ENCODE measurements at places on chromosomes 3 and 15.

- DNase-seq, result no peak
Observed at GRCh38 chr15:74937272-74937589, 642 bp downstream of the COX5A start.

- no peak for DNase-seq
Observed at GRCh38 chr3:135432402-135432801, 533.1 kb upstream of the PPP2R3A start.

DNA sequence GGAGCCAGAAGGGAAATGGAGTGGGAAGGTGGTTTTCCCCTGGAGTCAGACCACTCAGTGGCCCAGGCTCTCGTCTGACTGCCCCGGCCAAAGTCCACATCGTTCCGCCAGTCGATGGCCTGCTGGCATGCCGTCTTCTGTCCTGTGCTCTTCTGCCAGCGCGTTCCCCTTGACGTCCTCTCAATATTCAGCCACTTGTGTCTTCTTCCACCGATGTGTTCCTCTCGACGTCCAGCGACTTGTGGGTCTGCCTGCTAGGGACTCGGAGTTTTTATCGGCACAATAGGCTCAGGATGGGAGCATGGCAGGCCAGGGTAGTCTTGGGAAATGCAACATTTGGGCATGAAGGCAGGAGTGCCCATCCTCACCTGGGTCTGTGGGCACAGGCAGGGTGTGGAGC, 542.5 kb upstream of the LMCD1 start:
- DNase-seq, result no peak

- no peak for DNase-seq
Observed at GRCh38 chr3:136078421-136079364, 113.2 kb downstream of the PPP2R3A start.

DNA sequence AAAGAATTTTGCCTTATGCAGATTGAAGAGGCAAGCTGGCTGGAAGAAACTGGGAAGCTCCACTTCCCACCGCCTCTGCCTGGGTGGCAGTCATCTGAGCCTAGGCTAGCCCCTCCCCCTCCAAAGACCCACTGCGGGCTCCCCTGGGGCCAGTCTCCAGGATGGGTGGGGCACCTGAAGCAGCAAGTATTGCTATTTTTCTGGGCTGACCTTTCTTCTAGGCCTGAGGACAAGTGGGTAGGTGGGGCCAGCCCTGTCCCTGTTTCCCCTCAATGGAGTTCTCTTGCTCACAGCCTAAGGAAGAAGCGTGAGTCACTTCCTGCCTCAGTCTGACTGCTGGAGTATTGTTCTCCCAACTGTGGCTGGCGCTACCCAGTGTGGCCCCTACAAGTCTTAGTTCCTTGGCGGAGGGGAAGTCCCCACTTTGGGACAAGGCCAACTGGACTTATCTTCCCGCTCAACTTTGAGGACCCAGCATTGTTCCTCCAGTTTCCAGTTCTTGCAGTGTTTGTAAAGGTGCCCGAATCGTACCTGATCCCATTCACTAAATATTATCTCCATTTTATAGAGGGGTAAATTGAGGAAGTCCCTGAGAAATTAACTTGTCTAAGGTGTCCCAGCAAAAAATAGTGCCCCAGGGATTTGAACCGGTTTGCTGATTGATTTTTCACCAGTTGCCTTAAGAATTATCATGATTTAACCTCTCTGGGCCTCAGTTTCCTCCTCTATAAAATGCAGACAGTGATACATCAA, 1.4 kb downstream of the FURIN start:
- DNase-seq, result no peak

DNA sequence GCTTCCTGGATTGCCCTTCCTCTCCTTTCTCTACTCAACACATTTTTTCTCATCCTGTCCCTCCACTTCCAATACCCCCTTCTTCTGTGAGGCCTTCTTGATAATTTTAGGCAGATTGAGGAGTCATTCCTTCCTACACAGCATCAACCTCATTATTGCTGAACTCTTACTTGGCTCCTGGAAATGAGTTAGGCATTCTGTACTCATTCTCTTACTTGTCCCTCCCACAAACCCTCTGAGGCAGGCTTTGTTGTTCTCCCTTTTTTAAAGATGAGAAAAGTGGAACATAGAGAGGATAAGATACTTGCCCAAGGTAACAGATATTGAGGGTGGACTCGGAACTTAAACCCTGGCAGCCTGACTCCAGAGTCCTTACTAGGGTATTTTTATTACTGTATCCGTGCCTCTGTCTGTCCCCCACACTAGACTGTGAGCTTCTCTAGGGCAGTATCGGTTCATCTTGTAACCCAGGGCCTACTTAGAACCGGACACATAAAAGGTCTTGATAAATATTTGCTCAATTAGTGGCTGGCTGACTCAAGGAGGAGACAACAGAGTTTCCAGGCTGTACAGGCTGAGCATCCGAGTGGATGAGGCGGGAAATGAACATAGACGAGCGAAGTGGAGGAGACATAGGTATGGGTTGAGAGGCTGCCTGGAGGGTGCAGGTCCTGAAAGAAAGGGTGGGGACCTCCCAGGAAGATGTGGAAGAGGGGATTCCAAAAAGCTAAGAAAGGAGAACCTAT, 148.7 kb upstream of the ATP2B2 start:
- no peak for DNase-seq

- DNase-seq, result no peak
Observed at GRCh38 chr3:46277476-46277875, 35.2 kb downstream of the CCR3 start.

DNA sequence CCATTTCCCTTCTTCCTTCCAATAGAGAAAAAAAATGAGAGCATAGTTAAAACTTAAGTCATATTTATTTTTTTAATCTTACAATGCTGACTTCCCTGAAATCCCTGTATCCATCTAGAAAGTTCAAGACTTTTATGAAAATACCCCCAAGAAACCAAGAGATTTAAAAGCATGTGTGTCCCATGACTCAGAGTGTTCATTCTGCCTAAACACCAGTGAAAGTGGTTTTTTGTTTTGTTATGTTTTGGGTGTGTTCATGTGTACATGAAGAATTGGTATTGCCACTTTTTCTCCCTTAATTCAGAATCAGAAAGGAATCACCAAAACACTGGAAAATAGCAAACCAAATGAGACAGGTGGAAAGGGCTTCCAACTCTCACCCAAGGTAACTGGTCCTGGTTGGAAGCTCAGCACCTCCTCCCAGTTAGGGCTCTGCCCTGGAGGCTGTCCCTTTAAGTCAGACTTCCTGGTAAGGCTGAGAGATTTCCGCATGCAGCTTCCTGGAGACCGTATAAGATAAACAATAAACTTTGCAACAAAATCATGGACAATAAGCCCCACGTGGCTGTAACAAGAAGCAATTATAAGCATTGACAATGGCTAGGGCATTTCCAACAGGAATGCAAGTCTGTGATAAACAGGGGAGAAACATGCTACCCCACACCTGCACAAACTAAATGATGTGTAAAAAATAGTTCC, 121.9 kb upstream of the ARHGEF3 start:
- DNase-seq, result no peak

DNA sequence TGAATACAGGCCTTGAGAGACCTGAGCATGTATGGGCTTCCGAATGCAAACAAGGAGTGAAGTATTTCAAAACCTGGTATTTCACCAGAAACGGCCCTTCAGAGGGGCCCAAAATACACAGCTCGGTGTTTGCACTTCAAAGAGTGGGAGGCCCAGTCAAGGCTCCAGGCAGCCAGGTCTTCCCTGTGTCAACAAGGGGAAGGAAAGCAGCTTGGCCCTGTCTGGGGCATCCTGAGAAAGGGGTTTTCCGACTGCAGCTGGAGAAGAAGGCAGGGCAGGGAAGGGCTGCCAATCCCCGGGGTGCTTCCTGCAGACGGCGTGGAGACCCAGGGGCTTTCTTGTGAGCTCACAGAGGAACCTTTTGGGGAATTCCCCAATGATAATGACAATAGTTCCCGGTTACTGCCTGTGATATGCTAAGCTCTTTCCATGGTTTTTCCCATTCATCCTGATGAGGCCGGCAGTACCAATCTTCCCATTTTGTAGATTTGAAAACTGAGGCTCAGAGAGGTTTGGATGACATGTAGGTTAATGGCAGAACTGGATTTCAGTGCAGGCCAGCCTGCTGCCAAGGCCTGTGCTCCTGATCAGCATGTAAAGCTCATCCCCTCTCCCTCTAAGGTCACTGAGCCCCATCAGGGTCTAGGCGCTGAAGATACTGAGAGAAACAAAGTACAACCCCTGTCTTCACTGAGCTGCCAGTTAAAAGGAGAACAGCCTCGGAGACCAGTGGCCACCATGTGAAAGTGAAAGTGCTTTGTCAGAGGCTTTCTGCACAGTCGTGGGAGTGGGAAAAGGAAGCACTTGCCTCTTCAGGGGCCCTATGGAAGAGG, 43.0 kb upstream of the TLE3 start:
- DNase-seq, result no peak

DNA sequence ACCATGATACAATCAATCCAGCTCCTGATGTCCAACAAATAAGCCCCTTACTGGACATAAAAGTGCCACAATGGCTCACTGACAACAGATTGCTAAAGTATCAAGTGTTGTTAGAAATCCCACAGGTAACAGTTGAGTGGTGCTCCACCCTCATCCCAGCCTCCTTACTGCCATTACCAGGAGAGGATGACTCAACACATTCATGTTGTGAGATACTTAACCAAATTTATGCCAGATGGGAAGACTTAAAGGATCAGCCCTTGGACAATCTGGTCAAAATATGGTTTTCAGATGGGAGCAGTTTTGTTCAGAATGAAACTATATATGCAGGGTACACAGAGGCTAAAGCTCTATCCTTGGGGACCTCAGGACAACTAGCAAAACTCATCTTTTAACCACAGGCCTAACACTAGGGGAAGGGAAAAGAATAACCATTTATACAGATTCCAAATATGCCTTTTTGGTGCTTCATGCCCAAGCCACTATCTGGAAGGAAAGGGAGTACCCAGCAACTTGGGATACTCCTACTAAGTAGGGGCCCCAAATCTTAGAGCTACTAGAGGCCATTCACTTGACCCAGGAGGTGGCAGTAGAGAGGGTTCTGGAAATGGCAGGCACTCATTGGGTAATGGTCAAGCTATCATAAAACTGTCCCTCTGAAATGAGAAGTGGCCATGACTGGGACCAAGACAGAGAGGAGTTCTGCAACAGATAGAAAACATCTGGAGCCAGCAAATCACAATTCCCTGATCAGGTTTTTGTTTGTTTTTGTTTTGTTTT, 6.9 kb upstream of the ZNF662 start:
- DNase-seq, result no peak

DNA sequence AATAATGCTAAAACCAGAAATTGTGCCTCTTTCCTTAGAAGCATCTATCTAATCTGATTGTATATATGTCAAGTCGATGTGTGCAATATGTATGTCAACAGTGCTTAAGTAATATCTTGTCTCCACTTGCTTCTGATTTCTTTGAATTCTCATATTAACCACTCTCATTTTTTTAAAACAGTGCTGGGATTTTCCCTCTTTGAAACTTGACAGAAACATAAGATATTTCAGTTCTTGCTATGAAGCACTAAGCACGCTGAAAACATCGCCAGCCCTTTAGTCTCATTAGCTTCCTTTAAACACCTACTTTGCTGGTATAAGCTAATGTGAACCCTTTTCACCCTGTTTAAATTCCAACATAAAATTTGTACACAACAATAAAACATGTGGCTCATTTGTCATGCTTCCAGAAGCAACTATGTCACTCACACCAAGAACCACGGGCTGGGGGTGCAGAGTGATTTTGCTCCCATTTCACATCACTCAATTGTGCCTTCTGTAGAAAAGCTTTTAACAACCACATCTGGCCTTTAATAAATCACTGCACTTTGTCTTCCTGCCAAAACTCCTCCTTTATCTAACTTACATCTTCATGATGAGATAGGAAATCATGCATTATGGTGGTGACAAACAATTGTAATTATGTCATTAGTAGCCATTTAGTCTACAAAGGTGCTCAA, 185.2 kb downstream of the FOXP1 start:
- no peak for DNase-seq

DNA sequence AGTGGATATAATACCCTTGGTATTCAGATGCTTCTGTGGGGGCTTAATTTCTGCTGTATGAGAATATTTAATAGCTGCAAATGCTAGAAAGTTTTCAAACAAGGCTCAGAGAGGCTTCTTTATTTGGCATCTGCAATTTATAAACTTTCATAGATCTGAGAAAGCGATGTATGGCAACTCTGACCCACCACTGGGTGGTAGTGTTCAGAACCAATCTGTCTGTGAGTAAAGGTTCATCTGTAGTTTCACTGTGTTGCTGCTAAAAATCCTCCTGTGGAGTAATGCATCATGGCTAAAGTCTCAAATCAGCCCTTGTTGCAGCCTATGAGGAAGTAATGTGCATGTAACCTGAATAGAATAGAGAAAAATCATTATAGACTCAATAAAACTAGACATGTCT, 47.4 kb downstream of the CLSTN2 start:
- DNase-seq, result no peak

GRCh38 chr3:47910777-47911440, 105.3 kb downstream of the MAP4 start:
- no peak for DNase-seq

DNA sequence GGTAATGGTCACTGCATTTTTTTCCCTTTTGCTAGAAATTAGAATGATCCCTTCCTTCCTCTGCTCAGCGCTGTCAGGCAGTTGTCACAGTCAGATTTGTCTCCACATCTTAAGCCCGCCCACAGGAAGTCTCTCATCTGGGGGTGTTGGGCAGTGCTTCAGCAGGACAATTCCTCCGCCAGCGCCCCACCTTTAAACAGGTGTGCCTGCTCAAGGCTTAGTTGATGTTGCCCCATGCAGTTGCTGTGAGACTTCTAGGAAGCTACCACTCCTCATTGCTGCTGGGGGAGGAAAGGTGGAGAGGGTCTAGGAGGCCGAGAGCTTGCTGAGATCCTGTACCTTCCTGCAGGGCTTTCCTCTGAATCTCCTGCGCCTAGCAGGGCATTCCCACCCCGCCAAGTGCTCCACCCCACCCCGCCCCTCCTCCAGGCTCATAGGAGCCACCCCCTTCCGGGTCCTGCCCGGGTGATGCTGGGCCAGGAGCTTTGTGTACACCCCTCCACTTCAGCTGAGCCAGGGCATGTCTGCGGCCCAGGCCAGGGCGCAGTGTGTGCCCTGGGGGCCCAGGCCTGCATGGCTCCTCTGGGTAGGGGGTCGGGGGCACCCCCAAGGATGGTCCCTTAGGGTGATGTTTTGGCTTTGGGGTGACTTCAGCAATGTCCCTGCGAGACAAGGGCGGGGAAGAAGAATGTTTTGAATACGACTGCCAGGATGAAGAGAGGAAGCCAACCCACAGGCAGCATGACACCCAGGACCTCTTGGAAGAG, 68.7 kb downstream of the TRAK1 start:
- no peak for DNase-seq

- no peak for DNase-seq
Observed at GRCh38 chr3:172464306-172464705, 16.1 kb upstream of the GHSR start.

GRCh38 chr3:15520804-15521572, 518 bp downstream of the COLQ start:
- DNase-seq, result no peak

Data from omental fat pad (tissue), 4 donors.